ENCODE measurements at places on chromosomes 5 and 9.

- DNase-seq = no peak
Observed at GRCh38 chr9:83932011-83932410, 10.8 kb upstream of the KIF27 start.

GRCh38 chr9:107478805-107479204 is 10.8 kb downstream of the KLF4 start:
- DNase-seq = no peak

- no peak for DNase-seq
Observed at GRCh38 chr5:52881468-52881867, 93.8 kb downstream of the ITGA1 start.

GRCh38 chr9:125993466-125993865 is 246.3 kb downstream of the PBX3 start:
- DNase-seq = no peak

DNA sequence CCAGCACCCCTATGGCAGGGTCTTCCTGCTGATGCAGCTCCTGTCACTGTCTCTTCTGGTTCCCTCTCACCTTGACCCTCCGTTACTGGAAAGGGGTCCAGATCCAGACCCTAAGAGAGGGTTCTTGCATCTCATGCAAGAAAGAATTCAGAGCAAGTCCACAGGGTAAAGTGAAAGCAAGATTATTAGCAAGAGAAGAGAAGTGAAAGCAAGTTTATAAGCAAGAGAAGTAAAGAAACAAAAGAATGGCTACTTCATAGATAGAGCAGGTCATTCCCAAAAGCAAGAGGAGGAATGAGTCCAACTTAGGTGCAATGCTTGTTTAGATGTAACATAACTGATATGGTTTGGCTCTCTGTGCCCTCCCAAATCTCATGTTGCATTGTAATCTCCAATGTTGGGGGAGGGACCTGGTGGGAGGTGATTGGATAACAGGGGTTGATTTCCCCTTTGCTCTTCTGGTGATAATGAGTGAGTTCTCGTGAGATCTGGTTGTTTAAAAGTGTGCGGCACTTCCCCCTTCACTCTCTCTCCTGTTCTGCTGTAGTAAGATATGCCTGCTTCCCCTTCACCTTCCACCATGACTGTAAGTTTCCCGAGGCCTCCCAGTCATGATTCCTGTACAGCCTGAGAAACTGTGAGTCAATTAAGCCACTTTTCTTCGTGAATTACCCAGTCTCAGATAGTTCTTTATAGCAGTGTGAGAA is 183.3 kb downstream of the MED10 start:
- DNase-seq = no peak

DNA sequence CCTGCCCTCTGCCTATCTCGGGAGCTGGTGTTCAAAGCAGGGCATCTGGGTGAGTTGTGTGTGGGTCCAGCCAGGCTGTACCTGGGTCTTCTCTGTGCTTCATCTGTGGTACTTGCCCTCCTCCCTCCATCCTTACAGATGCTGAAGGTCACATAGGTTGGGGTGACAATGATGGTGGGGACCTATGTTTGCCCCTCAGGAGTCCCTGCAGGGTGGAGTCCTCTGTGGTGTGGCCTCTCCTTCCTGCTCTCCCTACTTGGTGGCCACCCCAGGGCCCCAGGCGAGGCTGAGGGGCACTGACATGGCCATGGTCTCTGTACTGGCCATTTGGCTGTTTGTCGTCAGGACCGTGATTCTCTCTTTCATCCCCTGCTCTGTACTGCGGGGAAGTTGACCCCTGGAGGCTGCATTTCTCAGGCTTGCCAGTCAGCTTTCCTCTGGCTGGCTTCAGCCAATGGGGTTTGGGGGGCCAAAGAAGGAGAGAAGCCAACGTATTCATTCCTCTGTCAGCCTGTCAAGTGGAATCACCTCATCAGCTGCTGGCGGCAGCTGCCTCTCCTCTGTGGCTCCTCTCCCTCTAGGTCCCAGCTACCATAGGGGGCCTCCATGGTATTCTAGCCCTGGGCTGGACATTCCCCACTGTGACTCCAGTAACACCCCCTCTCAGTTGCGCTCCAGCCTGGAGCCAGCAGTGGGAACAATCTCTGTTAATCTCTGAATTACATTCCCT is 4.6 kb downstream of the DCANP1 start:
- DNase-seq = no peak

GRCh38 chr9:133761641-133762248 is 23.6 kb upstream of the SARDH start:
- DNase-seq = no peak

DNA sequence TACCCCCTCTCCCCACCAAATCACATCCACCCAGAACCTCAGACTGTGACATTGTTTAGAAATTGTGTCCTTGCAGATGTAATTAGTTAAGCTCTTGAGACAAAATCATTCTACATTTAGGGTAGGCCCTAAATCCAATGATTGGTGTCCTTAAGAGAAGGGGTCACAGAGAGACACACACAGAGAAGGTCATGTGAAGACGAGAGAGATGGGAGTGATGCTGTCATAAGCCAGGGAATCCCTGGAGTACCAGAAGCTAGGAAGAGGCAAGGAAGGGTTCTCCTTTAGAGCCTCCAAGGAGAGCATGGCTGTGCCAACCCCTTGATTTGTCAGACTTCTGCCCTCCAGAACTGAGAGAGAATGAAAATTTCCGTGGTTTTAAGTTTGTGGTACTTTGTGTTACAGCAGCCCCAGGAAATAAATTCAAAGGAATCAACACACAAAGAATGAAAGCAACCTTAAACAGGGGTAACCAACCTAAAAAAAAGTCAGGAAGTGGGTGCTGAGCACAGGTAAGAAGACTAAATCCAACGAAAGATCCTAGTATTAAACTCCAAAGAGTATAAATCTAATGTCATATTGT is 33.6 kb downstream of the TIMD4 start:
- no peak for DNase-seq

GRCh38 chr5:16914584-16914983 is 21.5 kb downstream of the MYO10 start:
- DNase-seq = no peak

GRCh38 chr5:69032009-69032408 is 61.8 kb upstream of the SLC30A5 start:
- no peak for DNase-seq

DNA sequence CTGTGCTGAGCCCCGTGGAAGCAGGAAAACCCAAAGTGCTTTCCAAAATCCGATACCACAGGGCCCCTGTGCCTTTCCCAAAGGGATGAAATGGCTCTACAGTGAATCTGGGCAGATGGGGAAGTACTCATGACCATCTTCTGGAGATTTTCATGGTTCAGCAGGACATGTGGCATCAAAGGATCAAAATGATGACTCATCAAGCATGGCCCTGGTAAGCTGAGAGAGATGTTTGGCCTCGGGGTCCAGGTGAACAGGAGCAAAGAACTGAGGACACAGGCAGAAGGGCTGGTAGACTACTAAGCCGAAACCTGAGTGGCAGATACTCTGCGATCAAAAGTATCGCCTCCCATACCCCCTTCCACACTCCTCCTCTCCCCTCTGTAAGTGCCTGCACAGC is 160.0 kb upstream of the EFNA5 start:
- DNase-seq = no peak

DNA sequence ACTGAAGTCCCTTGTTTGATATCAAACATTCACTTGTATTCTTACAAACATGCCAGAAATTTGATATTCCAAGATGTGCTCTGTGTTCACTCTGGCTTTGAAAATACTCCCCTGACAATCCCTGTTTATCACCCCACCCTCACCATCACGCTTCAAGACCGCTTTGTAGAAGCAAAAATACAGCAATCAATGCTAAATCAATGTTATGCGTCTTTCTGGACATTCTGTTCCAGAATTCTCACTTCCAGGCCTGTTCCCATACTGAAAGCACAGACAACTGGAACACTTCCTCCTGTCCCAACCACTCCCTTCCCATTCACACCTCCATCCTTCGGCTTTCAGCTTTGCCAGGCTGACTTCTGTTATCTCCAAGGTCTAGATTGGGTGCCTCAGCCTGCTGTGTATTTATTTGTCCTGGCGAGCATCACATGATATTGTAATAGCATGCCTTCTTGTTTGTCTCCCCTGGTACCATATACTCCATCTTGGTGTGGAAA is 72.8 kb downstream of the SNCAIP start:
- no peak for DNase-seq

GRCh38 chr5:175815126-175815913 is 56.1 kb upstream of the CPLX2 start:
- no peak for DNase-seq

GRCh38 chr5:149403923-149404745 is 25.0 kb upstream of the IL17B start:
- DNase-seq = peak; percentile 97

- no peak for DNase-seq
Observed at GRCh38 chr5:158164296-158165047, 305.5 kb upstream of the CLINT1 start.

- DNase-seq = no peak
Observed at GRCh38 chr9:112552229-112553056, 65.8 kb downstream of the KIAA1958 start.

DNA sequence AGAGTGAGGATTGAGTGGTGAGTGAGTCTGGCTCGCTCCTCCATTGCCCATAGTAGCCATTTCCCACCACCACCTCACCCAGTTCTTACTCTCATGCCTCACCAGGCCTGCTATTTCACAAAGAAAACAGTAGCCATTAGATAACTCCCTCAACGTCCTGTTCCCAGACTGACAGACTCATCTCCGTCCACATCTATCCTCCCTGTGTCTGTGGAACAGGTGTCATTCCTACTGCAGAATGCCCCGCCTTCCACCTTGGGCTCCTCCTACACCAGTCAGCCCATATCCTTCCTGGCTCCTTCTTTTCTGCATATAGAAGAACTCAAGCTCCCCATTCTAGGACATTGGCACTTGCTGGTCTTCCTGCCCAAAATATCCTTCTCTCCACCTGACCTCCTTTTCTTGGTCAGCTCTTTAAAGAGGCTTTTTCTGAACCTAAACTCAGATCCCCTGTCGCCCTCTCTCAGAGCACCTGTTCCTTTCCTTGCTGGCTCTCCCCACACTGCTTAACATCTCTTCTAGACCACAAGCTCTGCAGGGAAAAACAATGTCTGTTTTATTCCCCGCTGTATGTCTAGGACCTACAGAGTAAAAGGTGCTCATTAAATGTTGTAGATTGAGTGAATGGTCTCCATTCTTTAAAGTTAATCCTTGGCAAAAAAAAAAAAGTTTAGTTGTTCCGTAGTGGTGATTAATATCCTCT is 3.2 kb downstream of the TNFAIP8 start:
- no peak for DNase-seq

- no peak for DNase-seq
Observed at GRCh38 chr9:111902391-111903139, 6.0 kb downstream of the UGCG start.

- no peak for DNase-seq
Observed at GRCh38 chr5:147479949-147480348, 29.9 kb downstream of the DPYSL3 start.

- no peak for DNase-seq
Observed at GRCh38 chr9:75551861-75552260, 338.6 kb upstream of the PCSK5 start.

- DNase-seq = peak; percentile 78
Observed at GRCh38 chr5:17127743-17128231, 89.6 kb upstream of the BASP1 start.

DNA sequence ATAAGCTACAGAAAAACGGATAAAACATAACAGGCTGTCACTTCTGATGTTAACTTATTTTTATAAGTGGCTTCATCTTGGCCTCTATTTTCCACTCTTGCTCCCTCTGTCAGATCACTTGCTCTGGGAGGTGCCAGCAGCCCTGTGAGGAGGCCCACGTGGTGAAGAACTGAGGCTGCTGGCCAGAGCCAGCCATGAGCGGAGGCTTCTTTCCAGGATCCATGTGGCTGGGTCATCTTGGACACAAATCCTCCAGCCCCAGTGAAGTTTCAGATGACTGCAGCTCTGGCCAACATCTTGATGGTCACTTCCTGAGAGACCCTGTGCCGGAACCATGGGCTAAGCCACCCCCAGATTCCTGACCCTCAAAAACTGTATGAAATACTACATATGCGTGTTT is 7.5 kb upstream of the CMBL start:
- no peak for DNase-seq

DNA sequence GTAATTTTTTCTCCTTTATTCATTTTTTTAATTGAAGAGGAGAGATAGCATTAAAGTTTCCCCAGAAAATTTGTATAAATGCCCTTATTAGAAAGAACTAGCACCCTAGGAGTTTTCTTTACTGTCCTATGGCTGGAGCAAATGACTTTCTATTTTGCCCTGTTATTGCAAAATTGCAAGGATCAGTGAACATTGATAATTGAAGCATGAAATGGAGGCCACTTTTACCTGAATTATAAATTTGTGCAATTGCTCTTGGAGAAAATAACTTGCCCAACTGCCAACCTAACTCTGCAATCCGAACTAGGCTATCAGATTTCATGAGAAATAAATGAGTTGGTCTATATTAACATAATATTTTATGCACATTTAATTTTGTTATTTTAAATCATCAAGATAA is 111.9 kb downstream of the MTRR start:
- no peak for DNase-seq

GRCh38 chr5:133658327-133658726 is 46.0 kb upstream of the FSTL4 start:
- DNase-seq = no peak

DNA sequence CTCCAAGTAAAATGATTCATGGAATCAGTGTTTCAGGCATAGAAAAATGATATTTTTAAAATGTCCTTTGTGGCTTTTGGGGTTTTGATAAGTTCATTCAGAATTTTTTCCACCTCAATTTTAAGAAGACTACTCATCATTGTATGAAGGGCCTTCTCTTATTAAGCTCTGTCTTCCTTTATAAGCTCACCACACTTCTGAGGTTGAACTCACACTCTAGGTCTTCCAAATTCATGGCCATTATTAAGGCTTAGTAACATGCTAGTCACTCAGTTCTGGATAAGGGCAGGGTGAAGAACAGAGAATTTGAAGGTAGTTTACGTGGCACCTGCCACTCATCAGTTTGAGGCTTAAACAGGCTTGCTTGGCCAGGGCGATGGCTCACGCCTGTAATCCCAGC is 4.2 kb downstream of the MELK start:
- DNase-seq = no peak

GRCh38 chr9:112541685-112542084 is 55.1 kb downstream of the KIAA1958 start:
- DNase-seq = no peak
